ENCODE measurements at places on chromosomes 6 and 20.

GRCh38 chr6:5095236-5095635 is 10.1 kb downstream of the PPP1R3G start:
- no peak for DNase-seq

DNA sequence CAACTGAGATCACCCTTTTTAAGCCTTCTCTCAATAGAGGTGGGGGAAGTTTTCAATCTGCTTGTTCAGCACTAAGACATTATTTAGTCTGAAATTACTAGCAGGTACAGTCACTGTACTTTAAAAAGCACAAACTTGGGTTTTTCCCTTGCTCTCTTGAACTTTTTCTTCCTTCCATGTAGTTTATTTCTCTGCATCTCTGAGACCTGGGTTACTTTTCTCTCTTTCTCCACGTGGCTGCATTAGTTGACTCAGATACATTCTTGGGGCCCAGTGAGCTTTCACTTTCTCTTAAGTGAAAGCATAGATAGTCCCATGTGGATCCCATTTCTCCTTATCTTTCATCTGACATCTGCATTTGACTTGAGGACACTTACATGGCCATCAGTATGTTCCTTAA is 433.9 kb upstream of the MAP3K7 start:
- DNase-seq: no peak

DNA sequence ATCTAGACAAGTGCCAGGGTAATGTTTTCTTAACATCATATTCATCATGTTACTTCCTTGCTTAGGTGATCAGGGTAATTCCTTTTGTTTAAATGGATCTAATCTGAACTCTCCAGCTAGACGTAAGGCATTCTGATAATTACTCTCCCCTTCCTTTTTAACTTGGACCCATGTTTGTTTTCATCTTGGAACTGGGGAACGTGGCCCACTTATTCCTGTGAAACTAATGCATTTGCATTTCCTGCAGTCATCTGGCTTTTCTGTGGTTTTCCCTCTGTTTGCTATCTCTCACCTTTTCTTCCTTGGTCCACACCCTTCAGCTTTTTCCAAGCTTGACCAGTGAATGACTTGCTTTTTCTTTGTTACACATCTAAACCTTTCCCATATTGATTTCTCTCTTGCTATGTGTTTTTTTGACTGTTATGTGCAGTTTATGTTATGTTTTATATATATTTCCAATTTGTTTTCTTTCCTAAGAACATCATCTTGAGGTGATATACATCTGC is 33.3 kb downstream of the SLX4IP start:
- no peak for DNase-seq

DNA sequence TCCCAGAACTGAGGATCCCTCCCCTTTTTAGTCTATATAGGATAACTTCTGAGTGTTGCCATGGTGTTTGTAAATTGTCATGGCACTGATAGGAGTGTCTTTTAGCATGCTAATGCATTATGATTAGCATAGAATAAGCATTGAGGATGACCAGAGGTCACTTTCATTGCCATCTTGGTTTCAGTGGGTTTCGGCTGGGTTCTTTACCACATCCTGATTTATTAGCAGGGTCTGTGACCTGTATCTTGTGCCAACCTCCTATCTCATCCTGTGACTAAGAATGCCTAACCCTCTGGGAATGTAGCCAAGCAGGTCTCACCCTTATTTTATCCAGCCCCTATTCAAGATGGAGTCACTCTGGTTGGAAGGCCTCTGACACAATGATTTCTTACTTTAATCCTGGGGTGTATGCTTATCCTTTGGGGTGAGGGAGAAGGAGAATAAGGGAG is 19.6 kb downstream of the WFDC2 start:
- no peak for DNase-seq

GRCh38 chr20:13348311-13349234 is 127.5 kb downstream of the ISM1 start:
- peak; percentile 34 for DNase-seq

- no peak for DNase-seq
Observed at GRCh38 chr20:38728911-38729642, 4.8 kb downstream of the SLC32A1 start.

DNA sequence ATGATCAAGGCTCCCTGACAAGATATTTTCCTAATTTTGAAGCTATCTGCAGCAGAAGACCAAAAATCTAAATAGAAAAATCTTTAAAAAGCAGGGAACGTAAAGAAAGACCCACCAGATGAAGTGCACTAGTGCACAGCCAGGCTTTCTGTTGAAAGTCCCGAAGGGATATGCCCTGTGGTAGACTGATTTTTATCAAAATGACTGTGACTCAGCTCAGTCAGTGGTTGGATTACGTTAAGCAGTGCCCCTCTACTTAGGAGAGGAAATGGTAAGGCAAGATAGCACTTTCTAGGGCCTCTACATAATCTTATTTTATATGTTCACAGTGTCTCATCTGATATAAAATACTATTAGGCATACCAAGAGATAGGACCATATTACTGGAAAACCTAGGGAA is 123.4 kb upstream of the RAB32 start:
- DNase-seq: no peak

- DNase-seq: no peak
Observed at GRCh38 chr6:31321820-31322219, 35.2 kb downstream of the HLA-B start.

DNA sequence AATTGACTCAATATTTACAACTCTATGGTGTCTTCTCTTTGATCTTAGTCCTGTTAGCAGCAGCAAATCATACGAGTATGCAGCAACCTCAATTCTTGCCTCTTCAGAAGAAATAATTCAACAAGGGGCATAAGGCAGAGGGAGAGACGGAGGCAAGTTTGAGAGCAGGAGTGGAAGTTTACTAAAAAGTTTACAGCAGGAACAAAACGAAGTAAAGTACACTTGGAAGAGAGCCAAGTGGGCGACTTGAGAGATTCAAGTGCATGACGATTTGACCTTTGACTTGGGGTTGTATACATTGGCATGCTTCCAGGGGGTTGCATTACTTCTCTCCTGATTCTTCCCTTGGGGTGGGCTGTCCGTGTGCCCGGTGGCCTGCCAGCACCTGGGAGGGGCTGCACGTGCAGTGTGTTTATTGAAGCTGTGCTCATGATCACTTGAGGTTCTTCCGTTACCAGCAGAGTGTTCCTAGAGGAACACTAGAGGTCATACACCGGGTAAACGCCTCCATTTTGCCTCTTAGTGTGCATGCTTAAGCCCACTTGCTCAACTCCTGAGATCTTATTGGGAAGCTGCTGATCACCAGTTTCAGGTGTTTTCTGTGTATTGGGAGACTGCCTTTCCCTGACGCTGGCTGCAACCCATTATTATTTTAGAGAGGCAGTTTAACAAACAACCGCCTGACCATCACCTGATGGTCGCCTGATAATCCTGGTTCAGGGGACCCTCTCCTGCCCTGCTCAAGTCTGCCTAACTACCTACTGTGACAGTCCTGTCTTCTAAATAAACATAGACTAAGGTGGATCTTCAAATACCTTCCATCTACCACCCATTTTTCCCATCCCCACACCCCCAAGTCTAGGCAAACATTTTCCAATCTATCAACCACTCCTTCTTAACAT is 172.4 kb upstream of the MYLIP start:
- DNase-seq: no peak

DNA sequence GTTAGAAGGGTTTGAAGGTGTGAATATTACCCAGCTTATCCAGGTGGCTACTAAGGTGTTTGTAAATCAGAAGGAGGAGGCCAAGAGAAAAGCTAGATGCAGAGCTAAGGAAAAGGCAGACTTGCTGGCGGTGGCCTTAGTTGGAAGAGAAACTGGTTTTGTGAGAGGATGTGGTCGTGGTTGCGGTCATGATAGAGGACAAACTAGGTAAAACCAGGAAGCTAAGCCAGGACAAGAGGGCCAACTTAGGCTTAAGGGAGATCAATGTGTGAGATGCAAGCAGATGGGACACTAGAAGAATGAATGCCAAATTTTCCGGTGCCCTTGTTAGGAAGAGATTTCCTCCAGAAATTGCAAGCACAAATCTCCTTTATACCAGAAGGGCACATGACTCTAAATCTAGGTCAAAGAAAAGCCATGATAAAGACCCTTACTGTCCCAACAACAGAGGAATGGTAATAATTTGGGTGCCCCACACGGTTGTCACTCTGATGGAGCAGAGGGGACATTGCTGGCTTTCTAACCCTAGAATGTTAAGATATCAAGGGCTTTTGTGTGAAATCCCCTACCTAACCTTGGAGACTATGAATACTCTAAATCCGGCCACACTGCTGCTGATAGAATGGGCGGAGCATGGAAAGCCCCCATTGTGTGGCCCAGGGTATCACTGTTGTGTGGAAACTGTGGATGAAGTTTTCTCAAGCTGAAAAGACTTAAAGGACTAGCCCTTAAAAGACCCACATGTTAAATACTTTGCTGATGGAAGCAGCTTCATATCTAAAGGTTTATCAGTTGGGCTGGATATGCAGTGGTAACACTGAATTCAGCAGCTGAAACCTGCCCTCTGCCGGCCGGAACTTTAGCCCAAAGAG is 7.8 kb downstream of the IL22RA2 start:
- peak; percentile 58 for DNase-seq

DNA sequence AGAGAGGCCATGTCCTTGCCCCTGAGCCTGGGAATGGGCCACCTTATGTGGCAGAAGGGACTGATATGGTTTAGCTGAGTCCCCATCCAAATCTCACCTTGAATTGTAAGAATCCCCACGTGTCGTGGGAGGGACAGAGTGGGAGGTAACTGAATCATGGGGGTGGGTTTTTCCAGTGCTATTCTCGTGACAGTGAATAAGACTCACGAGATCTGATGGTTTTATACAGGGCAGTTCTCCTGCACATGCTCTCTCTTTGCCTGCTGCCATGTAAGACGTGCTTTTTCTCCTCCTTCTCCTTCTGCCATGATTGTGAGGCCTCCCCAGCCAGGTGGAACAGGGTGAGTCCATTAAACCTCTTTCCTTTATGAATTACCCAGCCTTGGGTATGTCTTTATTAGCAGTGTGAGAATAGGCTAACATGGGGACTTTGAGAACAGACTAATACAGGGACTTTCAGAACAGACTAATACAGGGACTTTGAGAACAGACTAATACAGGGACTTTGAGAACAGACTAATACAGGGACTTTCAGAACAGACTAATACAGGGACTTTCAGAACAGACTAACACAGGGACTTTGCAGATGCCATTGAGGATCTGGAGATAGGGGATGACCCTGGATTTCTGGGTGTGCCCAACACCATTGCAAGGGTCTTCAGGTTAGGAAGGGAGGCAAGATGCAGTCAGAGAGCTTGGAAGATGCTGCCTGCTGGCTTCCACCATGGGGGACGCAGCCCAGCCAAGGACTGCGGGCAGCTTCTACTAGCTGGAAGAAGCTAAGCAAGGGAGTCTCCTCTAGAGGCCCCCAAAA is 86.9 kb downstream of the RAMACL start:
- no peak for DNase-seq

- no peak for DNase-seq
Observed at GRCh38 chr6:158770533-158771330, 48.4 kb downstream of the EZR start.

DNA sequence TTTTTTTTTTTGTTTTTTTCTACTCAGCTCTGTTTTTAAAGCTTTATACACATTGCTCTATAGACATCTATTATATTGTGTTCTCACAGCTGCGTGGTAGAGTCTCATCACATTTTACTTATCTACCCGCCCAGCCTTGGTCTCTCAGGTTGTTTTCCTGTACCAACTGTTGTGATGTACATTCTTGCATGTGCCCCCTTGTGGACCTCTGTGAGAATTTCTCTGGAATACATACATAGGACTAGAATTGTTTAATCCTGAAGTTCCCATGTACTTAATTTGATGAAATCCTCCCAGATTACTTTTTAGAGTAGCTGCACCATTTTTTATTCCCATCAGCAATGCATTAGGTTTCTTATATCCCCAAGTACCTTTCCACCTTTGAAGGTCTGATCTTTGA is 40.4 kb upstream of the TINAG start:
- peak; percentile 20 for DNase-seq

DNA sequence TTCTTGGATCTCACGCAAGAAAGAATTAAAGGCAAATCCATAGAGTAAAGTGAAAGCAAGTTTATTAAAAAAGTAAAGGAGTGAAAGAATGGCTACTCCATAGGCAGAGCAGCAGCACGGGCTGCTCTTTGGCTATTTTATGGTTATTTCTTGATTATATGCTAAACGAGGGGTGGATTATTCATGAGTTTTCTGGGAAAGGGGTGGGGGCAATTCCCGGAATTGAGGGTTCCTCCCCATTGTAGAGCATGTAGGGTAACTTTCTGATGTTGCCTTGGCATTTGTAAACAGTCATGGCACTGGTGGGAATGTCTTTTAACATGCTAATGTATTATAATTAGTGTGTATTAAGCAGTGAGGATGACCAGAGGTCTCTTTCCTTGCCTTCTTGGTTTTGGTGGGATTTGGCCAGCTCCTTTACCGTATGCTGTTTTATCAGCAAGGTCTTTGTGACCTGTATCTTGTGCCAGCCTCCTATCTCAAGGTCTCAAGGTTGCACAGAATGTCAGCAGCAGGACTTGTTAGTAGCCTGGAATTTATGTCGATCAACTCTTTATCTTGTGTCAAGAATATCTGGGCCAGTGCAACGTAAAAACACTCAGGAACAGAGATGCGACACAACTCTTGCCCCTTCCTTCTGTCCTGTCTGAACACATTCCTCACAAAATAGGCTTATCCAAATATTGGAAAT is 931.4 kb downstream of the QKI start:
- DNase-seq: no peak

- no peak for DNase-seq
Observed at GRCh38 chr6:101454106-101454676, 60.7 kb downstream of the GRIK2 start.

DNA sequence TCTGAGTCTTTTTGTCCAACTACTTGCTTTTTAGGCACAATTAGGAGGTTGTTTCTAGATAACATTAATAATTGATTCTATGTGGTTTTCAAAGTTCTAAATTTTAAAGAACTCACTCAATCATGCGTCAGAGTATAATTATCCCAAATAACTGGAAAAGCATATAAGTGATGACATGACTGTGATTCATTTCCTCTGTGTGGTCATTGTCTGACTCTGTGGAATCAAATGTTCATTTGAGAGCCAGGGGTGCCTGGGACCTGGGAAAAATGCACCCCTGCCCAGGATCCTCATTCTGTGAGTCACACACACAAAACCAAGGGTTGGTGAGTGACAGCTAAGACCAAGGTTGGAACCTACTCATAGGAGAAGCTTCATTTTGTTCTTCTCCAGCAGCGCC is 127.1 kb upstream of the MLIP start:
- peak; percentile 63 for DNase-seq

Measured in AG20443 (cell line).